ENCODE measurements at places on chromosomes 6 and 20.

DNA sequence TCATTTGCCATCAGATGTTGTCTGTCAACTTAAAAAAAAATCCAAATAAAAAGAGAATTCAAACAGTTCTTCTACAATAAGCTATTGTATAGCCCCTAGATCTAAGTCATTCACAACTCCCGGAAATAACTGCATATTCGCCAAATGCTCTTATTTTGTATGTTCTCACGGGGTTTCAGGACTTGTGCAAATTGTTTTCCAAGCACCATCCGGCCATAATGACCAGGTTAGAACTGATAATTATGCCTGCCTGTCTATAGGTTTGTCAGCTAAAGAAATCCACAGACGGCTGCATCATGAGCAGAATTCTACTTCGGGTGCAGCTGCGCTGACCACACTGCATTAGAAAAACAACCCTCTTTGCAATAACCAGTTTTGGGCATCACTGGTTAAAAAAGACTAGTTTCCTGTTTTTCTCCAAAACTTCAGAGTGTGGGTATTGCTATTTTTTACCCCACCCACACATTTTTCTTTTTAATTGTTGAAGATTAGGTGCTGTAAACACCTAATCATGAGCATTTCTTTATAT, 87.7 kb downstream of the HIVEP2 start:
- DNase-seq = no peak

DNA sequence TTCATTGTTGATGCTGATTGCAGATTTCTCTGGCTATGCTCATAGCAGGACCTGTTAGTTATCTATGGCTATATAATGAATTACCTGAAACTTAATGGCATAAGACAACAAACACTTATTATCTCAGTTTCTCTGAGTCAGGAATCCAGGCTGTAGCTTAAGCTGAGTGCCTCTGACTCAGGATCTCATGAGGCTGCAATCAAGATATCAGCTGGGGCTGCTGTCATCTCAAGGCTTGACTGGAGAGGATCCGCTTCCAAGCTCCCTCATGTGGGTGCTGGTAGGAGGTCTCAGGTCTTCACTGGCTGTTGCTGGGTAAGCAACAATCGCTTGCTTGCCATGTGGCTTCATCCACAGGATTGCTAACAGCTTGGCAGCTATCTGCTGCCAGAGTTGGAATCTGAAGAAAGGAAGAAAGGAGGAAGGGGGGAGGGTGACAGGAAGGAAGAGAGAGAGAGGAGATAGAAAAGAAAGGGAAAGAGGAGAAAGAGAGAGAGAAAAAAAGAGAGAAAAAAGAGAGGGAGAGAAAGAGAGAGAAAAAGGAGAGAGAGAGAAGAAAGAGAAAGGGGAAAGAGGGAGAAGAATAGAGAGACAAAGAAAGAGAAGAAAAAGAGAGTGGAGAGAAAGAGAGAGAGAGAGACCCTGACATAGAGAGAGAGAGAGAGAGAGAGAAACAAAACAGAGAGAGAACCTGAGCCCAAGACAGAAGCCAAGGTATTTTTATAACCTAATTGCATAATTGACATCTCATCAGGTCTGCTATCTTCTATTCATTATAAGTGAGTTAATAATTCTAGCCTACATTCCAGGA, 579.0 kb upstream of the BTBD3 start:
- no peak for DNase-seq

- DNase-seq = no peak
Observed at GRCh38 chr6:5379647-5380242, 118.4 kb downstream of the FARS2 start.

DNA sequence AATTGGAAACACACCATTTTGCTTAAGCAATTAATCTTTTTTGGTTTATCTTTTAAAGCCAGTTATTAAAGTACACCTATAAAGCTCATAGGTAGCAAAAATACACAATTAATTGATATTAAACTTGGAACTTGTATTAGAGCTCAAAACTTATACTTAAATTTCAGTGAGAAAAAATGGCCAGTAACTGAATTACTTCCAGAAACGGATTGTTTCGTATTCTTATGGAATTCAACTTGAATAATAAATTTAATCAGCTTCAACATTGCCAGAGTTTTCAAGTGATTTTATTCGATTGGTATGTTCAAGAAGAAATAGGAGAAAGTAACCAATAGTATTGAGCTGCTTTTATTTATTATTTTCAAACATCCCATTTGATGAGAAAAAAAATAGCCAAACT, 112.7 kb upstream of the PDE10A start:
- no peak for DNase-seq

DNA sequence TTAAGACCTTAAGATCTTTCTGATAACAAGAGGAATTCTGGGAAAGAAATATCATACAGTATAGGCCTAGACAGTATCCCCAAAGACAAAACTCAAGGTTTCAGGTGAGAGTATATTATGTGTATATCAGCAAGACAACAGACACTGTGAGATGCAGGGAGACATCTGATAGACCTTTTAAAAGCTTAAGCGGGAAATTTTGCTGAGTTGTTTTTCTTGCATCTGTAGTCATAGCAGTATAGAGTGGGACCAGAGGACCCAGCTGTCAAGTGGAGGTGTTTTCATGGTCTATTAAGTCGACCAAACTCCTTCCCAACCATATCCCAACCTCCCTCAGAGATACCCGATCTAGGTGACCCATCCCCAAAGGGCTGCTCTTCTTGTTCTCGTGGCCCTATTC, 98.1 kb upstream of the THEMIS start:
- no peak for DNase-seq

- DNase-seq = no peak
Observed at GRCh38 chr6:128098000-128098581, 197.2 kb upstream of the THEMIS start.

GRCh38 chr20:62481425-62482145, 5.8 kb upstream of the GATA5 start:
- DNase-seq = no peak

DNA sequence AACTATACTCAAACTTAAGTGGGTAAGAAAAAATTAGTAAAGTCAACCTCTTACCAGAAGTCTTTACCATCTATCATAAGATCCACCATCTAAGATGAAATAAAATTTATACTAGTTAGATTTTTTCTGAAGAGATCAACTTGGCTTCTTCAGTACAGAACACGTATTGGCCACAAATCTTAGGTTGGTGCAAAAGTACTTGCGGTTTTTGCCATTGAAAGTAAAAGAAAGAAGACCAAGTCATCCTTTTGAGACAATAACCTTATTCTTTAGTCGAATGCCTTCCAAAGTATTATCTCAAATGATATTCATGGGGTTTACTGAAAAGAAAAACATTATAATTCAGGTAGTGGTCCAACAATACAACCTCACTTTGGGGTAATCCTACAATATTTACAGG, 292.6 kb upstream of the PTCHD4 start:
- DNase-seq = no peak

DNA sequence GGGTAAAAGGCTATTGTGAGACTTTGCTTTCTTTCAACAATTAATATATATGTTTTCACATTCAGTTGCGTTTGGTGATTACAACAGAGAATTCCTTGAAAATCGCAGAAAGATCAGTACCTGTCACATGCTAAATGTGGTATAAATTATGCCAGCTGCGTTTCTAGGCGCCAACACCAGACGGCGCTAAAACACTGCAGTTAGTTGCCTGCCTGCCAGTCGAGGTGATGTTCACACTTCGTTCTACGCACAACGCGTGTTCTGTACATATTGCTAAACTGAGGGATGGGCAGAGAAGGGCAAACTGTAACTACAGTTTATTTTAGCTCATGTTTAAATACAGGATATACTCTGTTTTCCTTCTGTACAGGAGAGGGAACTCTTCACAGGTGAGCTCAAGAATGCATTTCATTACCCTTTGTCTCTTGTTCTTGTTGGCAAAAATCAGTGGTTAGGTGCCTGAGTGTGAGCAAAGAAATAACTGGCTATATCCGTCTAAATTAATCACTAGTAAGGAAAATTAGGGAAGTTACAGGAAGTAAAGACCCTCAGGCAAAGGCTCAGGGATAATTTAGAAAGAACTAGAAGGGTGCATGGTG, 100.1 kb upstream of the RGS17 start:
- DNase-seq = peak; percentile 1

DNA sequence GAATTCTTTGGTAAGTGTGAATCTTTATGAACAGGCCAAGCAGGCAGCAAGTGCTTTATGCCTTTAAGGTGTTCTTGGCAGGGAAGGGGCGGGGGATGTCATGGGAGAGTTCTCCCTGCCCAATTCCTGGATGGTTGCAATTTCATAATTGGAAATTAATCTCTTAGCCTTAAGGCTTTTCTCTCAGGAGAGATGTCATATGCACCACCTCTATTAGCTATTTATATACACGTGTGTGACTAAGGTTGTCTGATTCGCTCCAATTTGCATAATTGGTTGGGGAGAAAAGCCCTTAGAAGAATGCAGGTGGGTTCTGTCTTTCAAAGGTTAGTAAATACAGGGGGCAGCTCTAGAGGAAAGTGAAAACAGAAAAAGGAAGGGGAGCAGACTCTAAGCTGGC, 5.2 kb upstream of the ENPP5 start:
- no peak for DNase-seq

DNA sequence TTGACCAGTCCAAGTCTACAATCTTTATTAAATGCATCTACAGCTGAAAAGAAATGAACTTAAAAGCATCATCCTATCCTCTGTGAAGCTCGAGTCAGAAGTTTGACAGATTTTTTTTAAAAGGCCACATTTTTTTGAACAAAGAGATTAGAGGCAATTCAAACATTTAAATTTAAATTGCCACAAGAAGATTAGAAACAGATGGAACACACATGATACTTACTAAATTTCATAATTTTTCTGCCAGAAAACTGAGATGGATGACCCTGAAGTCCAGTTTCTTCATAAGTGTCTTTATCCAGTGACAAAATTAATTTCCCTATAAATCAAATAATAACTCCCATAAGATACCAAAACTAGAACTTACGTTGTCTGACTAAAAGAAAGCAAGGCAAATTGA, 4.3 kb downstream of the RPP40 start:
- no peak for DNase-seq

- DNase-seq = no peak
Observed at GRCh38 chr6:166492092-166492741, 94.3 kb downstream of the RAMACL start.

DNA sequence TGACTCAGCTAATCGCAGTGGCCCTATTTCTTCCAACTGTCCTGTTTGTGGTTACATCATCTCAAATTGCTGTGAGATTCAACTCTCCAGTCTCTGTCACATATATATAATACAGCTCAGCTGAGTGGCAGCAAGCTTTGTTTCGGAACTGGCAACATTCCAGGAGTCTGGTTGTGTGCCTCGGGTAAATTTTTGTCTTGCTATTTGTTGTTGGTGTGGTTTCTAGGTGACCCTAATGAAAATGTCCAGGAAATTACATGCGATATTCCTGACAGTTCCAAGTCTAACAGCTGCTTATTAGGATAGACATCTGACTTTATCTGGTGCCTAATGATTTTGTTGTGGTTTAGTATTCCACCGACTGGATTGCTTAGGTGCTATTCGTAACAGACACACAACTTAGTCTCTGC, 581.8 kb downstream of the CD109 start:
- DNase-seq = no peak

- no peak for DNase-seq
Observed at GRCh38 chr6:54617730-54618129, 228.8 kb upstream of the FAM83B start.

- no peak for DNase-seq
Observed at GRCh38 chr20:34983995-34984735, 28.5 kb downstream of the MYH7B start.

GRCh38 chr6:7254980-7255835, 57.8 kb downstream of the SSR1 start:
- no peak for DNase-seq

GRCh38 chr6:139243536-139243935, 48.3 kb downstream of the TXLNB start:
- no peak for DNase-seq

- no peak for DNase-seq
Observed at GRCh38 chr6:44779130-44779826, 391.8 kb downstream of the CDC5L start.

- DNase-seq = no peak
Observed at GRCh38 chr20:45407067-45407745, 883 bp upstream of the DBNDD2 start.

DNA sequence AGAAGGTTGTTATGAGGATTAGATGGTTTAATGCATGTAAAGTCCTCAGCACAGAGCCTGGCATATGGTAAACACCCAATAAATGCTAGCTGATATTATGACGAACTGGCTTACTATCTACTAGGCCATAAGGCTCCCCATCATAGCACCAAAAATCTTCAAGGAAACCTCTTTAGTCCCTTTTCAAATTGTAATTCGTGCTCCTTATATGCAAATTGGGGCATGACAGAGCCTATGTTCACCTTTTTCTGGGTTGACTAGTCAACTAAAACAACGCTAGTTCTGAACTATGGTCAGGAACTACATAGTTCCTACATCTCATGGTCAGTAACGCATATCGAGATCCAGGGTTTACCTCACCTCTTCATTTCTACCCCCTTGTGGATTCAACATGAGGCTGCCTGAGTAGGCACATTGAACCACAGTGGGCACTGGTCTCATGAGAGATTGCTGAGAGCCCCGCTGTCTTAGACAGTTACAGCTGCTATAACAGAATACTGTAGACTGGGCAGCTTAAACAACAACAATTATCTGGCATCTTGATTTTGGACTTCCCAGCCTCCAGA, 97.2 kb upstream of the TNFAIP3 start:
- DNase-seq = no peak

GRCh38 chr6:86153521-86153920, 510.8 kb upstream of the SYNCRIP start:
- no peak for DNase-seq

GRCh38 chr6:166707045-166707444, 80.0 kb upstream of the RPS6KA2 start:
- DNase-seq = no peak

DNA sequence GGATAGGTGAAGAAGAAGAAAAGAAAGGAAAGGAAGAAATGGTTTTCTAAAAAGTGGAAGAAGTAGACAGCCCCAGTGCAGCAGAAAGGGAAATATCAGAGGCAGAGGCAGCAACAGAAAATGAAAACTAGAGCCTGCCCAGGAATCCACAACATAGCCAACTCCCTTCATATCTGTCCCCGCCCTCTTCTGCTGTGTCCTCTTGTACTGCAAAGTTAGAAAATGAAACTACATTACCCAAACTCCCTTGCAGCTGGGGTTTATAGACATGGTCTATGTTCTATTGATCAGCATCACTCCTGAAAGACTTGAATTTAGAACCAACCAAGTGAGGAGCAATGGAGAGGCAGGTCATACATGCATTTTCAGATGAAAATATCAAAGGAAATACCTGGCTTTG, 200.5 kb upstream of the PHACTR1 start:
- DNase-seq = no peak
